NCI-H345 (cell line): ENCODE measurements at places on chromosomes 2 and 18.

DNA sequence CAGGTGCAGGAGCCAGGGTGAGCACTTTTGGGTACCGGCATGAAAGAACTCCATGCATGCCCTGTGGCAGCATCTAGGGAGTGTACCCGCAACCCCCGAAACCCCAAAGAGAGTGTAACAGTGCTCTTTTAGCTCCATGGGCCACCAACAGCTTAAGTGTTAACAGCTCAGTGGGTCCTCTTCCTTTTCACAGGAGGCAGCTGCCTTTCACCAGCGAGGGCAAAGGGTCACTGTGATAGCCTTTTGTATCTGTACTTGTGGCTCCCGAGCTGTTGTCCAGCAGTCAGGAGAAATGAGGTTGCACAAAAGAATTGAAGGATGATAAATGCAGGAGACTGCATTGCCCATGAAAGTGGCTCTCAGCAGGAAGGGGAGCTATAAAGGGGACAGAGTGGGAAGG is 1166.3 kb upstream of the ACVR2A start:
- no peak for DNase-seq

DNA sequence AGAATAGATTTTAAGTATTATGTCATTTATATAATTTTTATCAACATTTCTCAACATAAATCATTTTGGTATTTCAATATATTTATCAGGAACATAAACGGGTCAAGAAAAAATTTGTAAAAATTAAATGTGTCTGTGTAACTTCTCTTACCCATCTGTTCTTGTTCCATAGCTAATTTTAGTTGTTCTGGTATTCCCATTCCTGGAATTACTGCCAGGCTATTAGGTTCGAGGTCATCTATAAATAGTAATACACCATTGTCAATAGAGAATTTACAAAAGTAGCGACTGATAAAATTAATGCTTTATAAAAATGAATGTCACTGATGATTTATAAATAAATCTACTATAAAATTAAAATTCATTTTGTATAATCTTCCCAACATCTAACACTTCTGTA is 21.5 kb downstream of the SFT2D3 start:
- no peak for DNase-seq

- no peak for DNase-seq
Observed at GRCh38 chr18:39773646-39774045, 2181.4 kb upstream of the PIK3C3 start.

DNA sequence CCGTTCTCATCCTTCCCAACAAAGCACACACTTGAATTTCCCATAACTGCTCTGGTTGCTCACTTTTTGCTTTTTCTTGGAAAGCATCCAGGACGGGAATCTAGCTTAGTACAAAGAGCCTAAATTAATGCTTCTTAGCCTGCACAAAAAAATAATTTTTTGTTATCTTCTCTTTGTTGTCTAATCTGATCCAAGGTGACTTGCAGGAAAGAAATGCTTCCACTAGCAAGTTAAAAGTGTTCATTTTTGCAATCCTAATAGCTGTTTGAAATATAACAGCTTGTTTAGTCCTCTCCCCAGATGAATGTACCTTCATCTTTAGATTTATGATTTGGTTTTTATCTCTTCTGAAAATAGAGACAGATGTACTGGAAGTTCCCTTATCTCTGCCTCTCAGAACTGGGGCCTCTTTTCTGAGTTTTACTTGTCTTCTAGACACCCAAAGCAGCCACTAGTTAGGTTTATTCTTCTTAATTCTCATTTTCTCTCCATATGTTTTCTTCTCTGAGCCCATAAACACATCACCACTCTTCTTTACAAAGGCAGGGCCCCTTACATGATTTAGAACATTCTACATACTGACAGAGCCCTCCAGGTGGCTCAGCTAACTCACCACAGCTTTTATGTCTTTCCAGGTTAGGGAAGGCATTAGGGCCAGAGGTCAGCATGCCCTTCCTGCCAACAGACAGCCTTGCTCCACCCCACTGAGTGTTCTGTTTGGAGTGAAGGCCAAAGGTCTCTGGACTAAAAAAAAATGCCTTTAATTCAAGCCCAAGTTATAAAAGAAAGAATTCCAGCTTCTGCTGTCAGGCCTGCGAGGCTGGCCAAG is 74.7 kb upstream of the MAP4K3 start:
- no peak for DNase-seq

GRCh38 chr2:54771166-54771885 is 47.9 kb downstream of the EML6 start:
- DNase-seq = no peak

DNA sequence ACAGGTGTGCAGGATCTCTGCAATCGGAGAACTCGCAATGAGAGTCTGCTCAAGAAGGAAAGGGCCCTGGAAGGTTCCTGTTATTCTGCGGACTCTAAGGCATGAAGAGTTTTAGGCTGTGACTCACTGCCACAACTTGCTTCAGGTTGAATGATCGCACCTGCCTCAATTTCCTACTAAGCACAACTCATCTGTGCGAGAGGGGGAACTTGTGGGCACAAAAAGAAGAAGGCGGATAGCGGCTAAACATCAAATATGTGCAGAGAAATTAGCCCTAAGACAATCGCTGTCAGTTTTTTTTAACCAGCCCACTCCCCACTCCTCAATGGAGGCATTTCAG is 14.0 kb upstream of the CREG2 start:
- no peak for DNase-seq

DNA sequence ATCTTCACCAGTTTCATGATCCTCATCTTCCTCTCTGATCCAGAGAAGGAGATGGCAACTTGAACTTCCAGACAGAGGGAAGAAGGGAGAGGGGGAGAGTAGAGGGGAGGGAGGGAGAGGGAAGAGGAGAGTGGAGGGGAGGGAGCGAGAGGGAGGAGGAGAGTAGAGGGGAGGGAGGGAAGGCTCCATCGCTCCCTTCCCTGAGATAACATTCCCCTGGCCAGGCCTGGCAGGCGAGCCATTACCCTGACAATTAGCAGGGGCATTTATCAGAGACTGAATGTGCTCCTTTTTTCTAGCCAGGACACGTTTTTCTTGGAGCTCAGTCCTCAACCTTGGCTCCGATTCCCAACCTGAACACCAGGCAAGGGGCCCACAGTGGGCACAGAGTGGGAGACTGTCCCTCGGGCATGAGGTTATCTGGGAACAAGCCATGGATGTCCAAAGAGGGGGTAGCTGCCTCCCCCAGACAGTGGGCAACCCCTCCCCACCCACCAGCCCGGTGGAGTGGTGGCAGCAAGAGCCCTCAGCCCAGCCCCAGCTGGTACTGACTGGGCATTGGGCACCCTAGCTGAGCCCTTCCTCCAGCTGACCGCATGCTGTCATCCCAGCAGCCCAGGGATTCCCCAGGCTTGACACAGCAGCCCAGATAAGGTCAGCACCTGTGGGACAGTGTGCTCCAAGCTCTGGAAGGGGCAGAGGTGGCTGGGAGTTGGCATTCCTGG is 81.8 kb downstream of the TNS1 start:
- no peak for DNase-seq

DNA sequence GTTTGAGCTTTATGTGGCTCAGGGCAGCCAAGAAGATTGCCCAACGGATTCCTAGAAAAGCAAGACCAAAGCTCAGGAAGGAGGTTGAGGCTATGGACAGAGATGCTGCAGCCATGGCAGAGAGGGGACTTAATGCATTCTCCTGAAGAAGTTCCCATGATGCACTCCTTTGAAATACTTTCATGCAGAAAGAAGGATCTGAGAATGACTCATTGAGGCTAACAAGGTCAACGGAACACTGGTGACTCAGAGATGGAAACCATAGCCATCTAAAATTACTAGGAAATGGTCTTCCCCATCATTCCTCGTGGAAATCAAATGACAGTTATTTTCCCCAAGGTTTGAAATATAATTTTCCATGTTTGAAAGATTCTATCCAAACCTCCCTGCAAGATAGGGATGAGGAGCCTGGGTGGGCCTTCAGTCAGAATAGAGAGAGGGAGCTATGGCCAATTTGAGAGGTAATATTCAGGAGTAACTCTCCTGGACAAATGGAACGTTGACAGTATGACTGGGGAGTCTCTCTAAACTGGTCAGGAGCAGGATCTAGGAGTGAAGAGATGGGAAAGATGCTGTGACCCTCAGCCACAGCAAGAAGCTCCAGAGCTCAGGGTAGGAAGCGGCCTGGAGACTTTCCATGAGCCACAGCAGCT is 63.0 kb downstream of the REEP1 start:
- no peak for DNase-seq

DNA sequence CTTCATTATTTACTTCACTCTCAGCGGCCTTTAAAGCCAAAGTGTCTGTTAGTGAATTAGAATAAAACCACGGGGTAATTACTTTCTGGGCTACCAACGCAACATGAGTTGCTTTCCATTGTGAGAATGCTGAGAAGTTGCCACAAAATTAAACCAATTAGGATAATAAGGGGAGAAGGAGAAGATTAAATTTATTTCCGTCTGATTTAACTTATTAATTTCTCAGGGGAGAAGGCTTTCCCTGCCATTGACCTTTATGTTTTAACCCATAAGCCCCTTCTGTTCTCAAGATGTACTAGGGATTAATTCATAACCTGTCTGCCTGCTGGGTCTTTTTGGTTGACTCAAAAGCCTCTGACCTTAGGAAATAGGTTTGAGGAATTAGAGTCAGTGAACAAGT is 42.3 kb upstream of the IGFBP5 start:
- no peak for DNase-seq

- no peak for DNase-seq
Observed at GRCh38 chr2:172624996-172625395, 69.1 kb downstream of the PDK1 start.

- no peak for DNase-seq
Observed at GRCh38 chr2:111061191-111061590, 59.5 kb upstream of the BCL2L11 start.

DNA sequence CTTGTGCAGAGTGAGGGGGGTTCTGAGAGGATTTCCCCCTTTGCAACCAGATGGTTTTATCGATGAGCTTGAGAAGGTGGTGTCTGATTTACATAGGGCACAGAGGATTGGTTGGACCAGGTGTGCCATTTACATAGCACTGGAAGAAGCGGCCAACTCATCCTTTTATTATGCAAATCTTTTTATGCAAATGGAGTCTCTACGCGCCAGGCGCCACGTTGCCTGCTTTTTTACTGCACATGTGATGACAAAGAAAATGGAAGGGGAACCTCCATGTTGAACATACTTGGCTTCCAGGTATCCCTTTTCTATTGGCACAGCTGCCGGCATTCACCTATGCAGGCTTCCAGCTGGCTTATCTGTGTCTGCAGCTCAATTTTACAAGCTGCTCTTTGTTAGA is 18.4 kb upstream of the TXNL4A start:
- peak; percentile 58 for DNase-seq

- no peak for DNase-seq
Observed at GRCh38 chr2:19902216-19902740, 495 bp upstream of the TTC32 start.

DNA sequence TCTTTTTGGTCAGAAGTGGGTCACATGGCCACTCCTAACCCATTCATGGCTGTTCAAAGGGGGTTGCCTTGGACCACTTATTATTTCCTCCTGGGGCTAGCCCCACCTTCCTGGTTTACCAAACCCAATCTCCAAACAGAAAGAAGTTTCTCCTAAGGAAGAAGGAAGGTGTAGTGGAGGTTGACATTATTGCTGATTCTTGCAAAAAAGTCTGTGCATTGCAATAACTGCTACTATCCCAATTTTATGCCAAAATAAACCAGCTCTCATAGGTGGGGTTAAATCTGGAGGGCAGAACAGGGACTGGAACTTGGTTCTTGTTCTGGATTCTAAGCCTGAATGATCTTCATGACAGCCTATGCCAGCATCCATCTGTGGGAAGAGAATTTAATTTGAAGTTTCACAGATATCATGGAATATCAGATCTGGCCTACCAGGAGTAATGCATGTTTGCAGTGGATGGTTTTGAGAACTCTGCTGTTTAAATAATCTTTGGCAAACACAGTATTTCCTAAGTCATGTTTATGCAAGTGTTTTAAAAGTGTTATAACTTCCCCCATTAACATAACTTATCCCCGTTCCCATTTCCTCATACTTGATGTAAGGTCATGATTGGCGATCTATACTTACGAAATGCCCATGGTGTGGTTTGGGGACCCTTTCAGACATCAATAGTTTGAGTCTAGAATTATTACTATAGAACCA is 11.9 kb downstream of the ANXA4 start:
- DNase-seq = no peak

DNA sequence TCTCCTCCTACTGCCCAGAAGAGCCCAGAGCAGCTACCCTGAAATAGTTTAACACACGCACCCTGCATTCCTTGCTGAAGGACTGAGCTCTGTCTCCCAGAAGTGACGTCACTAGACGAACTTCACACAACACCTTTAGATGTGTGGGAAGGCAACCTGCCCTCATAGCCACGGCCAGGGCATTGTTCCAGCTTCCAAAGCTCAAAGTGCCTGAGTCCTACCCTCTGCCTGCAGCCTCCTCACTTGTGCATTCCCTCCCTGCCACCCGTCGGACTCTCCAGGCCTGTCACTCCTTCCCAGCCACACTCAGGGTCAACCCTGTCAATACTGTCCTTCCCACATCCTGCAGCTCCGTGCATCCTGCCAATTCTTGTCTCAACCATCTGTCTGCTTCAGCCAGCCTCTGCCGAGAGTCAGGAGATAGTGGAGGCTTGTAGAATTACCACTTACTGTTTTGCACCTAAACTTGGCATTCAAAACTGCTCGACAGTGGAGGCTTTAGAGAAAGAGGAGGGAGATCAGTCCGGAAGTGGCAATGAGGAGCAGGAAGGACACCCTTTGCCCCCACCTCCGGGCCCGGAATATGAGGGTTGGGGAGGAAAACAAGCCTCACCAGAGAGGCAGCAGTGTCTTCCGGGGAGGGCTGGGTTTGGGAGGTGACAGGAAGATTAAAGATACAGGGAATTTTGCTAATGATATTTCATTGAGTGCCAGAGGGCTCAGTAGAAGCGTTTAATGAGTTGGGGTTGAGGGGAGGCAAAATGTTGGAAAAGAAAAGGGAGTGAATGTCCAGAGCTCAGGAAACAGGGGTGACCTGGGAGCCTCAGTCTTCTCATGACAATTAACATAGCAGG is 72.3 kb upstream of the ATG16L1 start:
- DNase-seq = no peak

DNA sequence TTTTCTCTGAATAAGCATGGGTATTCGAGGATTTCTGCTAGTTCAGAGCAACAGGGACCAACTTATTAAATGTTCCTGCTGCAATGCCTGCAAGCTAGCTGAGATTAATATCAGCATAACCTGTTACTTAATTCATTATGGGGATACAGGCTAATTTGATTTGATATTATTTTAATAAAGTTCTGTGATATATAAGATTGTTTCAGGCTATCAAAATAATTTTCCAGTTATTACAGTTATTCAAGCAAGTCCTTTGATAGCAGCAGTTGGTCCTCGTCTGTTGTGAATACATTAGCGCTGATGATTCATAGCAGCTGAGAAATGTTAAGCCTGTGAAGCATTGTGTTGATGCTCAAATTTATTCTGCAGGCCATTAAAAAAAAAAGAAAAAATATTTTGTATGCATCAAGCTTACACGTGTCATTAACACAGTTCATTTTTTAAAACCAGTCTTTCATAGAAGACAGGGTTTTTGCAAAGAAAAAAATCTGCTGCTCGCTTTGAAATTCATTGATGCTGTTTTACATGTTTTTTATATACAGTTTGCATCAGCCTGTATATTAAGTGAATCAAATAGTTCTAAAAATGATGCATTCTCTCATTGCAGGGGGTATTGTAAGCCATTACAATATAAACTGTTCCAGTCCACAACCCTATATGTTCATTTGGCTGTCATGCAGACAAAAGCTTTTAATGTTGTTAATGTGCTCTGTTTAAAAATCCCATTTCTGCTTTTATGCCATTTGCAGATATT is 482.5 kb downstream of the BCL11A start:
- DNase-seq = no peak
